ENCODE measurements at places on chromosomes 2 and 18.

GRCh38 chr2:217988840-217989204 is 14.0 kb downstream of the TNS1 start:
- no peak for DNase-seq

- no peak for DNase-seq
These were observed 57.4 kb upstream of the PCBP1 start for GRCh38 chr2:70029814-70030409.

DNA sequence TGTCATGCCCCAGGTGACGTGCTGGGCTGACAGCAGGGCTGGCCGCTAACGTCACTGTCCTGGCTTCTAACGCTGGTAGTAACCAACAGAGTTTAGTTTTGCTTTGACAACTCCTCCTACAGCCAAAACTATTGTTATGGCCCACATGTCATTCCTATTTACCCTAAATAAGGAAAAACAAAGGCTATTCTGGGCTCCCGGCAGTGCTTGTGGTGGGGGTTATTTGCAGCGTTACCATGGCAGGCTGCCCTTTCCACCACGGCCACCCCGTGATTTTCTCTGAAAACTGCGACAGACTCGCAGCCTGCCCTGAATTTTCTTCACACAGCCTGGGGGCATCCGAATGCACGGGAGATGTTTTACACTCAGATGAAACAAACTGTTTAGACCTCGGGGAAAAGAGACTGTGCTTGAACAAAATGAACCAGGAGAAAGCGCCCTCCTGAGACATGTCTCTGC is 115.2 kb downstream of the FAM210A start:
- no peak for DNase-seq

DNA sequence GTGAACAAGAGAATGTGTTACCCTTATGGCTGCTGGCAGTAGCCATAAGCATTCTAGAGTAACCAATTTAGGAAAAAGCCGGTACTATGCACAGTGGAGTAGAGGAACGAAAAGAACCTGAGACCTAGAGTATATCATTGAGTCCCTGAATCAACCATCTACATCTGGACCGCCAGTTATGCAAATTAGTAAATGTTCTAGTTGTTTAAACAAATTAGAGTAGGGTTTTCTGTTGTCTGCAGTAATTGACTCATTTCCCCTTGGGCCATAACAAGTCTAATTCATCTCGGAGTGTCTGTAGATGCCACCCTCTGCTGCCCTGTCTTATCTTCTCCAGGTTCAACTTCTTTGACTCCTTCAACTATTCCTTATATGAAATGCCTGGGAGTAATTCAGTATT is 60.1 kb upstream of the CAPN13 start:
- DNase-seq, result no peak

DNA sequence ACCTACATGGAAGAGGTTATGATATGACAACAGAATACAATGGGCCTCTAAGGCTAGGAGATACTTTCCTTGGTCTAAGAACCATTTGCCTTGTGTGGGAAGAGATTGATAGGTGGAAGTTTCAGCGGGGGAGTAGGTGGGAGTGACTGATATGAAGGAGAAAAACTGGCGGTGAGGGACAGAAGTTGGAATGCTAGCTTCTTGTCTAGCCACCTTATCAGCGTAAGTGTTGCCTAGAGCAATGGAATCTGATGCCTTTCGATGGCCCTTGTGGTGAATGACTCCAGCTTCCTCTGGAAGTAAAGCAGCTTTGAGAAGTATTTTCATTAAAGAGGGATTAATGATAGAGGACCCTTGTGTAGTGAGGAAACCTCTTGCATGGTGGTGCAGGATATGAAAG is 121.3 kb upstream of the GULP1 start:
- no peak for DNase-seq
